ENCODE measurements at places on chromosomes 13 and 19.

DNA sequence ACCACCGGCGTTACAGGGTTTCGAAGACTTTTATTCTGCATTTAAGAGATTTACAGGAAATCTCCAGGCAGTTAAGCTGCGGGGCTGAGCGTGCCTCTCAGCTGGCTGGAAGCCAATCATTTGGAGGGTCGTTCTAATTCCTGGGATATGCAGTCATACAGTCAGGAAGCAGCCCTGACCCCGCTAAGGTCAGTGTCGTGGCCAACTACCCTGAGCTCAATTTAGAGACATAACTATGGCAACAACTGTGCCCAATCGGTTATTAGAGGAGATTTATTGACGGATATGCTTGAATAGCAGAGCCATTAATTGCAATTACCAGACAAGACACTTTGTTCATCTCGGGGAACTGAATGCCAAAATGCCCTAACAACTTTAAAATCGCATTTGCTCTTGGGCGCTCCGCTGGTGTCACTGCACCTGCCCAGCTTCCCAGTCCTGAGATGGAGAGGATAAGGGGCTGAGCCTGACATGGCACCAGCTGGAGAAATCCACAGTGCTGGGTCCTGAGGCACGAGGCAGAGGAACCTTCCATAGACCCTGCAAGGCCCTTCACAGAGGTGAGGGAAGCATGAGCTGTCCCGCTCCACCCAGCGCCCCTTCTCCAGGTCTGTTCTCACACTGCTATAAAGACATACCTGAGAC, 15.1 kb upstream of the ZNF507 start:
- no peak for DNase-seq

DNA sequence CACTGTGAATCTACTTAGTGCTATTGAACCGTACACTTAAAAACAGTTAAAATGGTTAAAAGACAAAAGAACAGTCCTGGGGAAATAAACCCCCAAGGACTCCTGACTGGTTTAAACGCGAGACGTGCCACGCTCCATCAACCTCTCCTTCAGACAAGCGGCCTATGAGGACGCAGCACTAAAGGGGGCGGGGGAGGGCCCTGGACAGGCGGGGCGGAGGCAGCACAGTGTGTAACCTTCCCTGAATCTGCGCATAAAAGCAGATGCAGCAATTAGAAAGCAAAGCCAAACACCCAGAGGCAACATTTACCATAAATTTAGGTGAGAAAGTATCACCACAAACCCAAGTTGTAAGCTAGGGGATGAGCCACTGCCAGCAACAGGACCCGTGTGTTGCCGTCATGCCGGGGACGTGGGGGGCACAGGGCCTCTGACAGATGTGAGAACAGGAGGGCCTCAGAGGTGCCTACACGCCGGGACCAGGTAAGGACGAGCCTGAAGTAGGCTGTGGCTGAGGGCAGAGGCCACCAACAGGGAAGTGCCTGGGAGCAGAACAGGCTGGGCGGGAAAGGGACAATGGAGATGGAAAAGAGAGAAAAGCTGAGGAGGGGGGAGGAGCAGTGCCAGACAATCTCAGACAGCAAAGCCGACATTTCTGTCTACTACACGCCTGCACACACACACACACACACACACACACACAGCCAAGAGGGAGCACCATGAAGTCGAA, 15.3 kb upstream of the ADPRHL1 start:
- peak; percentile 33 for DNase-seq

GRCh38 chr19:48588670-48589401, 17.7 kb upstream of the SPACA4 start:
- DNase-seq: peak; percentile 96

DNA sequence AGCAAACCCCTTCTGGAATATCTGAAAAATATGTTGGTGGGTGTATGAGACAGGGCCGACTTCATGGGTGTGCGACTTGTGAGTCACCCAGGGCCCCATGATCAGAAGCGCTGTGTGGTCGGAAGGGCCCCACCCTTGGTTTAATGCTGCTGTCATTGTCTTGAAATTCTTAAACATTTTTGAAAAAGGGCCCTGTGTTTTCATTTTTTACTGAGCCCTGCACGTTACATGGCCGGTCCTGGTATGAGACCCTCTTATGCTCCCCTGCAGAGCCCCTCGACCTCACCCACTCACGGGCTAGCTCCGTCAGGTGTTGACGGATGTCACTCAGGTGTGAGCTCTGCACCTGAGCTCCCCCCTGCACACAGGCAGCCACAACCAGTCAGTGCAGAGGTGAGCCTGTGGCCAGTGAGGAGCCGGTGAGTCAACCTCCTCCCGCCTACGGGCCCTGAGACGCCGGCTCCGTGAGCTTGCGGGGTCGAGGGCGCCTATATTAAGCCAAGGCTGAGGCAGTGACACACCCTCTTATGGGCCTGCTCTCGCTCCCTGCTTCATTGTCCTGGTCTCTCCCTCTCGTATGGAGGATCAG, 27.7 kb downstream of the GADD45B start:
- DNase-seq: no peak

- DNase-seq: no peak
Observed at GRCh38 chr13:111423168-111423785, 102.8 kb downstream of the TEX29 start.

DNA sequence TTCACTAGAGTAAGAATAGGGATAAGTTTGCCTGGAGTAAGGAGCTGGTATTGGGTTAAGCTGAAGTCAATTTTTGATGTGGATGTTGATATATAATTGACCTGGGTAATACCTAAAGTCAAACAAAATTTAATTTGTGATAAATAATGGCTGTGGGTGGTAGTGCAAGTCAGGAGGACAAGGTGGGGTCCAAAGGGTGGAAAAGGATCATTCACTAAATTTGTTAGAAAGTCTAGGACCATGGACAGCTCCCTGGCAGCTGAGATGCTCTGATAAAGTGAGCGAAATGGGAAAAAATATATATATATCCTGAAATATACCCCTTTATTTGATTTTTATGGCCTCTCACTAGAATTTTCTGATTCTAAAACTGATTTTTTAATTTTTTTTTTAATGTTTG, 463.5 kb downstream of the GPC6 start:
- DNase-seq: no peak

- DNase-seq: no peak
Observed at GRCh38 chr13:109730812-109731335, 55.5 kb downstream of the IRS2 start.

DNA sequence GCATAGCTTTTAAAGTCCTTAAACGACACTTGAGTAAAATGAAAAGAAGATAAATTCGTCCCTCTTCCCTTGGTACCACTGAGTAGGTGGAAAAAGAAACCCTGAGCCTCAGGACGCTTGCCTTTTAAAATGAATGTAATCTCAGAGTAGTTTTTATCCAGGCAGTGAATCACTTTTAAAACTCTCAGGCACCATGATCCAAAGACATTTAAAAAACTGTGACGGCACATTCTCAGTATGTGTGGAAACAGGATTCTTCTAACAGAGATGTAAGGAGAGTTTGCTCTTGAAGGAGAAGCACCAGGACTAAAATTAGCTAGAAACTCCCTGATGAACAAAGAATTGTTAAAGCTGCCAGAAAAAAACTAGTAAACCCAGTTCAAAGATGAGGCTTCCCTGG, 105.7 kb upstream of the SLC15A1 start:
- no peak for DNase-seq

DNA sequence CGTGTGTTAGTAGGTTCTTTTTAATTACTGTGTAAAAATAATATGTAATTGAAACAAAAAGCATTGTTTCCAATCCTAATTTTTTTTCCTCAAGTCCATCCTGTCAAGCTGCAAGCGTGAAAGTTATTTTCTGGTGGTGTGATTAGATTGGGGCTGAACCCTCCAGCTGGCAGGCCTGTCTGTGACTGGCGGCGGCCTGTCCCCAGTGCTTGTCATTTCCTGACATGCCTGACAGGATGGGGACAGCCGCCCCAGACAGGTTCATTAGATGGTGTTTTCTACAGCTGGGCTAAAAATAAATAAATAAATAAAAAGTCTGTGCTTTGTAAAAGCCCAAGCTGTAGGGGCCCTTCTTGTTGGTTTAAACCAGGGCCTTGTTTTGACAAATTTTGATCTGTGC, 53.7 kb upstream of the MAB21L1 start:
- no peak for DNase-seq

GRCh38 chr19:15316498-15316897, 15.8 kb downstream of the BRD4 start:
- DNase-seq: no peak

DNA sequence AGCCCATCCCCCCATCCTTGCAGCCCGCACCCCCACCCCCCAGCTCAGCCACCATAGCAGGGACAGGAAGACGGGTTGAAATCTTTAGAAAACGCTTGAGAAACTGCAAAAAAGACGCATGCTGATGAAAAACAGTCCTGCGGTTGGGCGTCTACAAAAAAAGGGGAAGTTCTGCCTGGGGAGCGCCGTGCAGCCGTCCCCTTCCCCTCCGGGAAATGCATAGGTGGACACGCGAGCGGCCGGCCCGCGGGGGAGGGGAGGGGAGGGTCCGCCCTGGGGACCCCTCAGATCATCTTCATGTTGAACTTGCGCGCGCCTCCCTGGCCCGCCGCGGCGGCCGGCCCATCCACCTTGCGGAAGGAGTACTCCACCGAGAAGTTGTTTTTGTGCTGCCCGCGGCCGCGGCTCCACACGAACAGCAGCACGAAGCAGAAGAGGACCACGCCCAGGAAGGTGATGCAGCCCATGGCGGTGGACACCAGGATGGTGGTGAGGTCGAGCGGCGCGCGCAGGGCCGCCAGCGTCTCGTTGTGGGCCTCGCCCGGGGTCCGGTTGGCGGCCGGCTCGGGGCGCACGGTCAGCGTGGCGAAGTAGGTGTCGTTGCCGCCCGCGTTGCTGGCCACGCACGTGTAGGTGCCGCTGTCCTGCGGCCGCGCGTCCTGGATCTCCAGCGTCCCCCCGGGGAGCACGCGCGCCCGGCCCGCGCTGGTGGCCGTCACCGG, 7.9 kb upstream of the PEAK3 start:
- DNase-seq: no peak

GRCh38 chr13:46489586-46490023, 63.4 kb upstream of the LRCH1 start:
- no peak for DNase-seq

DNA sequence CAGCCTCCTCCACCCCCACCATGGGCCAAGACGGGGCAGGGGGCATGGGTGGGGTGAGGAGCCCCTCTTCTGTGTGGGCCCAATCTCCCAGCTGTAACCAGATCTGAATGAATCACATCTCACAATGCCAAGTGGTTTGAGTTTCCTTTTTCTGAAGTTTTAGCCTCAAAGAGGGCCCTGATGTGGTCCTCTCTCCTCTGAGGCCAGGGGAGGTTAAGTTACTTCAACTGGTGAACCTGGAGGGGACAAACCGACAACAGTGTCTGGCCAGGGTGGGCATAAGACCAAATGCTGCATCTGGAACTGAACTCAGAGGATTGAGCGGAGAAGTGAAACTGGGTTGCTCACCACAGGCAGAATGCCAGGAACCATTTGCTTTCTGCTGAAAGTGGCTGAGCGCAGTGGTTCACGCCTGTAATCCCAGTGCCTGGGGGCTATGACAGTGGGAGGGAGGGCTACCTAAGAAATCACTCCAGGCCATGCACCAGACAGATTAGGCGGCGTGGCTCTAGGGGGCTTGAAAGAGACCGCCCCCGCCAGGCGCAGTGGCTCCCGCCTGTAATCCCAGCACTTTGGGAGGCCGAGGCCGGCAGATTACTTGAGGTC, 15.4 kb upstream of the IRGC start:
- DNase-seq: no peak

- DNase-seq: no peak
Observed at GRCh38 chr13:113528101-113528812, 37.7 kb upstream of the DCUN1D2 start.

GRCh38 chr13:85618521-85618920, 180.7 kb downstream of the SLITRK6 start:
- no peak for DNase-seq

Data from WTC11 (cell line).